ENCODE measurements at places on chromosomes 6 and 20.

DNA sequence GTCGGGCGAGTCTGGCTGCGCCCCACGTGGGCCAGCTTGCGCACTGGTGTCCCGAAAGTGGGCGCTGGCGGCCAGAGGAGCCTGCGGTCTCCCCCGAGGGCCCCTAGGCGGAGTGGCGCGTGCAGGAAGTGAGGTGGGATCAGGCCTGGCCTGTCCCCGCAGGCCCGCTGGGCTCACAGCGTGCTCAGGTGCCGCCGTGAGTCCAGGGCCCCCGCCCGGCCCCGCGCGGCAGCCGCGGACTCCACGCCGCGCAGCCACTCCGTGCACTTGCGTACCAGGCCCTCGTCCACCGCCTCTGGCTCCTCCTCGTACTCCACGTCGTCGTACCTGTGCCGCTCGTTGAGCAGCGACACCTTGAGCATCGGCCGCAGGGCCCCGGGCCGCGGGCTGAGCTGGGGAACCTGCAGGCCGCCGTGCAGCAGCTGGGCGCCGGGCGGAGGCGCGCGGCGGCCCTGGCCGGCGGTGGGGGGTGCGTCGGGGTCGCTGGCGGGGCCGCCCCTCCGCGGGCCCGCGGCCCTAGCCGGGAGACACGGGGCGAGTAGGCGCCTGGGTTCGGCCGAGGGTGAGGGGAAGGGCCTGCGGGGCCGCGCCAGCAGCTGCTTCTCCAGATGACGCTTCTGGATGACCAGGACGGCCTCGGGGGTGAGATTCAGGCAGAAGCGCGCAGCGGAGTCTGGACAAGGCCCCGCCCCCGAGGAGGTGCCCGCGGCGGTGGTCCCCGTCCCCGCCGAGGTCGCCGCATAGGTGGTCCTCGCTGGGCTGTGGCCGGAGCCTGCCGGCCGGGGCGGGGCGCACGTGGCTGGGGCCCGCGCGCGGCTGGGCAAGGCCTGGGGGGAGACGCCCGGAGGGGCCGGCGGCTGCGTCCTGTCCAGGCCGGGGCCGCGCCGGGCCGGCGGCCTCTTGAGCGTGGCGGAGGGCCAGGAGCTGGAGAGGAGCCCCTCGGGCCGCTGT is 835 bp downstream of the PRR18 start:
- DNase-seq: no peak

GRCh38 chr6:105745464-105746129 is 340.5 kb upstream of the PRDM1 start:
- DNase-seq: no peak

GRCh38 chr6:18262702-18263417 is 1.5 kb downstream of the DEK start:
- DNase-seq: no peak

- DNase-seq: no peak
Observed at GRCh38 chr6:168192901-168193815, 114.1 kb upstream of the FRMD1 start.
